Cerebellar nuclear complex (tissue), 1 donor: ENCODE measurements at places on chromosomes 13 and 19.

- DNase-seq: no peak
These were observed 47.9 kb downstream of the ZNF99 start for GRCh38 chr19:22735911-22736645.

DNA sequence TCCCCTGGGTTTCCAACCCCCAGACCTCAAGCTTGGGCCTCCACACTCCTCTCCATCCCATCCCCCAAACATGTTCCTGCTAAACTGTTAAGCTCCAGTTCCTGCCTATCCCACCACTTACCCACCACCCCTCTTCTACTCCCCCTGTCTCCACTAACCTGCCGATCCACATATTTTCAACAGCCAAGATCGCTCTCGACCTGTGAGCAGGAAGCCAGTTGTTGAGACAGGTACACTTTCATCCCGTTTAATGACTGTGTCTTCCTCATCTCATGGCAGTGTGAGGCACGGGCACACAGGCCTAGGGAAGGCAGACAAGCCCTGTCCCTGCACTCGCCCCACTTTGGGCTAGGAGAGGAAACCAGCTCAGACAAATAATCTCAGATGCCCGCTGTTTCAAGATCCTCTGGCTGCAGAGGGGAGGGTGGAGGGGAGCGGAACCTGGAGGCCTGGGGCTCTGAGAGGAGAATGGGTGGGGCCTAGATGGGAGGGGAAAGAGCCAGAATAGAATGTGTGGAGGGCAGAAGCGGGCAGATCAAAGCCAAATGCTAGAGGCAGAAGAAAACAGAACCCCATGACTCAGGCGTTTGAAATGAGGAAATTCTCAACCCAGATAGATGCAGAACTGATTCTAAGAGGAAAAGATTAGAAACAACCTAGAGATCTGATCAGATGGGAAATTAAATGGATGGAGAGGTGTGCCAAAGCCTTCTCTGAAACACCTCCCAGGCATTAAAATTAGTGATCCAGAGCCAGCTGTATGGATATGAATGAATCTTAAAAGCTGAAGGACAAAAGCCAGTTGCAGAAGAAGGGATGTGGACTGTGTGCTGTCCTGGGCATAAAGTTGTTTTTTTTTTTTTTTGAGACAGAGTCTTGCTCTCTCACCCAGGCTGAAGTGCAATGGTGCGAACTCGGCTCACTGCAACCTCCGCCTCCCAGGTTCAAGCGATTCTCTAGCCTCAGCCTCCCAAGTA lies 16.9 kb upstream of the CYP2S1 start:
- no peak for DNase-seq

- no peak for DNase-seq
These were observed 119.7 kb downstream of the FRY start for GRCh38 chr13:32151240-32151639.

DNA sequence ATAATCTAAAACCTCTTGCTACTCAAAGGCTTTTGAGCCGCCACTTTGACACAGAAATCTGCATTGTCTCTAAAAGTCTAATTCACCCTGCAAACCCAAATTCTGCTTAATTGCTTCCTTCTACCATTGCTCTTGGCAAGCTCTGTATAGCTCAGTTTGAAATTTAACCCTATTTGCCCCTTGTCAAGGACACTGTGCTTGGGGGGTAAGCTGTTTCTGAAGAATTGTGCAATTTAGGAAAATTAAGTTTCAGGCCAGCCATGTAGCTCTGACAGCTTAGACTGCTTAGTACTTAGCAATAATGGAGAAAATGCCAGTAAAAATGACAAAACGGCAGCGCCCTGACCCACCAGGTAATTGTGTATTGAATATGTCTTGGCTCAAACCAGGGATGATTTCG lies 282.2 kb downstream of the OLFM4 start:
- DNase-seq: no peak
